ENCODE measurements at places on chromosomes 12 and 14. TPM values are rescaled to one million over a fixed set of nuclear protein-coding genes. Genes with fewer than 3 reads are reported as not detected.

- peak overlapping the region; percentile 75 for H3K27ac ChIP-seq
- DNase-seq, result no peak
- no peaks in the 10 kb centered on the region for H3K36me3 ChIP-seq
- H3K4me3 ChIP-seq, result peak overlapping the region; percentile 95
- no peaks in the 10 kb centered on the region for H3K4me1 ChIP-seq
- H3K27me3 ChIP-seq, result no peaks in the 10 kb centered on the region
Measured at GRCh38 chr14:49863487-49864281, 11.1 kb upstream of the NEMF start.

OR10A7 gene
- total RNA-seq, result not detected

DNA sequence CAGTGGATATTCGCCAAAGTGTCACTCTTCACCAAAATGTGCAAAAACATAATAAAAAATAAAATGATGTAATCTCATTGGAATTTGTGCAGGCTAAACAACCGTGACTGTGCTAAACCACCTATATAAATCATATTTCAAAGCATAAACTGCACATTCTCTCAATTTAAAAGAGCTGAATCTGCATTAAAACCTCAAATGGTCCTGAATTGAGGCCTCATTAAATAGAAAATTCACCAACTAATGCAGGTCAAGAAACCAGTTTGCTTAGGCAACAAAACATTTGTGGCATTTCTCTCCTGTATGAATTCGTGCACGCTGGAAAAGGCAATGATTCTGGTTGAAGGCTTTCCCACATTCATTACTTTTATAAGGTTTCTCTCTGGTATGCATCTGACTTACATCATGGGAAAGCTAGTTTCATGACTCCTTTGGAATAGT lies 80.1 kb upstream of the IFNG-AS1 start:
- no peaks in the 10 kb centered on the region for H3K36me3 ChIP-seq
- no peaks in the 10 kb centered on the region for H3K27me3 ChIP-seq
- H3K27ac ChIP-seq, result no peak overlapping the region

DNA sequence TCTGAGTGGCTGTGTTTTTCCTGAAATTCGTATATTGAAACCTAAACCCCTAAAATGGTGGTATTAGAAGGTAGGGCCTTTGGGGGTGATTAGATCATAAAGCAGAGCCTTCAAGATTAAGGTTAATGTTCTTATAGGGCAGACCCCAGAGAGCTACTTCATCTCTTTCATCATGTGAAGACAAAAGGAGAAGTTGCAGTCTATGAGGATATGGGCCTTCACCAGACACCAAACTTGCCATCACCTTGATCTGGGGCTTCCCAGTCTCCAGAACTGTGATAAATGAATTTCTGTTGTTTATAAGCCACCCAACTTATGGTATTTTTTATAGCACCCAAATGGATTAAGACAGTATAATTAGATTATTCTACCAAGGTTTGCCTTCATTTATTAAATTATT lies 275.0 kb upstream of the ATP2B1 start:
- no peak overlapping the region for H3K27ac ChIP-seq
- no peak for DNase-seq
- H3K36me3 ChIP-seq, result no peaks in the 10 kb centered on the region
- H3K27me3 ChIP-seq, result no peaks in the 10 kb centered on the region
- no peak overlapping the region for H3K4me3 ChIP-seq

DNA sequence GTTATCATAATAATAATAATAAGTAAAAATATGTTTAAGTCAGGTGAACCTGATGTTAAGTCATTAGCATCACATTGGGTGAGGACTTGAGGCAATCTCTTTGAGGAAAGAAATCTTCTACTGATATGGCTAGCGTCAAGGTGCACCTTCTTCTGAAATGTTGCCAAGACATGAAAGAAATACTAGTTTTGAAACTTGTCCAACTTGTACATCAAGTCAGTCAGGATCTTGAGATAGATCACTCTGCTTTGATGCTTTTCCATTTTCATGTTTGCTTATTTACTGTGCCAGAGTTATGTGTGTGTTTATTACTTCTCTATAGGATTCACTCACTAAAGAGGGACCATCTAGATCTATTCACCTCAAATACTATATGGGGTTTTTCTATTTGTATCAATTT lies 90.0 kb upstream of the USP15 start:
- no peak for DNase-seq
- H3K4me1 ChIP-seq, result no peaks in the 10 kb centered on the region
- no peaks in the 10 kb centered on the region for H3K36me3 ChIP-seq
- no peak overlapping the region for H3K4me3 ChIP-seq
- no peaks in the 10 kb centered on the region for H3K27me3 ChIP-seq
- no peak overlapping the region for H3K27ac ChIP-seq

- H3K27ac ChIP-seq, result no peak overlapping the region
- H3K4me1 ChIP-seq, result peaks cover 3% of the 10 kb centered on the region
- no peak for DNase-seq
- H3K4me3 ChIP-seq, result no peak overlapping the region
- peaks cover 4% of the 10 kb centered on the region for H3K36me3 ChIP-seq
- no peaks in the 10 kb centered on the region for H3K27me3 ChIP-seq
Measured at GRCh38 chr12:109112720-109113465, 3.5 kb upstream of the ACACB start.
